ENCODE measurements at places on chromosomes 1 and 21.

GRCh38 chr1:228284521-228284920, 76.7 kb downstream of the OBSCN start:
- no peak for DNase-seq

- no peak for DNase-seq
Observed at GRCh38 chr21:37553078-37553481, 186.5 kb downstream of the DYRK1A start.

DNA sequence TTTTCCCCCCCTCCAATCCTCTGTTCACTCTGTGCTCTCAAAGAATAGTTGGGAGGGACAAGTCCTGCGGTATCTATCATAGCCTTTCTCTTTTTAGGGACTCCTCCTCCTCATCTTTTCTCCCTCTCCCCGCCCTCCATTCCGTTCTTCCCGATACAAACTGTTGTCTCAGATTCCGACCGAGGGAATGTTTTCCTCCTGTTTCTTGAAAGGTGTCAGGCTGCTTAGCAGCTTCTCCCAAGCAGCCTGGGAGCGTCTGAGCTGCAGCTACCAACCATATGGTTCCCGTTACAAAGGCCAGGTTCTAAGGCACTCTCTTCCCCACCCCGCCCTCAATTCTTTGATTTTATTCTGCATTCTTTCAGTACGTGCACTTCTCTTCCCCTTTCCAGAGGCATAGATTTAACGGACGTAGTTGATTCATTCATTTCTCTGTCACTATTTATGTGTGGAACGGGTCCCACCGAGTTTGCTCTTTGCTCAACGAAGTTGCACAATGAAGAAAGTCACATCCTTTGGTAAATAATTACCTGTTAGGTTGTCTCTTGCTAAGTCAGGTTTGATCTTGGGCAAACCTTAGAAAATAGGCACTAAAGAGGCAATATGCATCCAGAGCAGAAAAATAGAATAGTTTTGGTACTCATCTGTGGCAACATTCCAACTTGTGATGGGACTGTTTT, 2.8 kb downstream of the ADGRL2 start:
- DNase-seq: peak; percentile 4

DNA sequence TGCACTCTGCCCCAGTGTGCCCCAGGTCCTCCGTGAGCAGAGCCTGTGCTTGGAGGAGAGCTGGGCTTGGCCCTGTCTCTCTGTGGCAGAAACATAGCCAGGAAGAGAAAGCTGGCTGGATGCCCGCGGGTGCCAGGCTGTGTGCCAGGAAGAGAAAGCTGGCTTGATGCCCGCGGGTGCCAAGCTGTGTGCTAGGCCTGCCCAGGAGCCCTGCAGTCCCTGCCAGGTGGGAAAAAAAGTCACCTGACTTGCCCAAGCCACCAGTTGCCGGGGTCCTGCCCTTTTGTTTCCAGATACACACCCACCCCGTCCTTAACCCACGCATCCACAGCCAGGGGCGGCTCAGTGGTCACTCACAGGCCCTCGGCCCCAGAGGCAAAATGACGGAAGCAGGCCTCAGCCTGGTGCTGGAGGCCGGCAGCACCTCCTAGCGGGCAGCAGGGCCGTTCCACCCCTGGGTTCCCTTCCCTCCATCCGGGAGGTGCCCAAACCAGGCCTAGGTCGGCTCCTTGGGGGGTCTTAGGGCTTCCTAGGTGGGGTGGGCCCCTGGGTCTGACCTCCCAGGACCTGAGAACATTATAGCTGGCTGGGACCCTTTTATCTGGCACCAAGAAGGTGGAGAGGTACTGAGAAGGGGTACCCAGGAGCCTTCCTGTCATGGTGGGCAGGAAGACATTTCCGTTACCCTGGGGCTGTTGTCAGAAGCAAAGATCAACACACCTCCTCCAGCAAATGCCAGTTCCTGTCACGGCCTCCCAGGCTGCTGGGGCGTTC, 9.1 kb downstream of the ITGB2 start:
- DNase-seq: no peak

DNA sequence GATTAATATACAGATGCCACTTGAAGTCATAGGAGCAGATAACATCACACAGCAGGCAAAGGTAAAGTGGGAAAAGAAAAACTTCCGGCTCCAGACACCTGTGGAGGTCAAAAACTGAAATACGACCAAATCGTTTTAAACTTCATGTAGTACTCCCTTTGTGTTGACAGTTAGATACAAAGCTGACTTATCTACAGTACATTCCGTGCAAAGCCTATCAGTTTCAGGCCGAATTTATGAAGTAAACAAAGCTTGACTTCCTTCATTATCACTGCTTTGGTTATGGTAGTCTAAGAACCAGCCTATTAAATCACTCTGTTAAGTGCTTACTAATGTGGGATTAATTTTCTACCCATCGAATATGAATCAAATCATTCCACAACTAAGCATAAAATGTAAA, 156.3 kb downstream of the SMYD3 start:
- no peak for DNase-seq

DNA sequence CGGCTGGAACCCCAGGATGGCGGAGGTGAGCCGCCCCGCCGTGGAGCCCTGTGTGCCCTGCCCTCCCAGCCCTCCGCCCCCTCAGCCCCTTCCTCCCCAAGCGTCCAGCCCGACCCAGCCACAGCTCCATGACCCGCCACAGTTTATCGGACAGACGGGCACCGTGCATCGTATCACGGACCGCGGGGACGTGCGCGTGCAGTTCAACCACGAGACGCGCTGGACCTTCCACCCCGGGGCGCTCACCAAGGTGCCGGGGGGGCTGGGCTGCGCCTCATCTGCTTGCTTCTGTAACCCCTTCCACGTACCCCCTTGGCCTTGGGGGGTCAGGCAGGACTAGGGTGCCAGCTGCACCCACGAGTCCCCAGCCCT, 6.6 kb upstream of the MMP23B start:
- DNase-seq: no peak

DNA sequence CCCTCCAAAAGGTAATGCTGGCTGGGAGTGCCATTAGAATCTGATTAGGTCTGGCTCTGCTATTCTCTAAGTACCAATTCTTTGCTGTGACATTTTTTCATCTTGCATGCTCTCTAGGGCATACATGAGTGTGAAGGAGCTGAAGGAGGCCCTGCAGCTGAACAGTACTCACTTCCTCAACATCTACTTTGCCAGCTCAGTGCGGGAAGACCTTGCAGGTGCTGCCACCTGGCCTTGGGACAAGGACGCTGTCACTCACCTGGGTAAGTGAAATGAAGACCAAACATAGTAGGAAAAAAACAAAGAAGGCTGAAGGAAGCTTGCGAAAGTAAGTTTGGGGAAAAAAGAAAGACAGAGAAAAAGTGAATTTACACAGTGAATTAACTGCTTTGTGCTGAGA, 207.9 kb downstream of the PAPPA2 start:
- DNase-seq: no peak

DNA sequence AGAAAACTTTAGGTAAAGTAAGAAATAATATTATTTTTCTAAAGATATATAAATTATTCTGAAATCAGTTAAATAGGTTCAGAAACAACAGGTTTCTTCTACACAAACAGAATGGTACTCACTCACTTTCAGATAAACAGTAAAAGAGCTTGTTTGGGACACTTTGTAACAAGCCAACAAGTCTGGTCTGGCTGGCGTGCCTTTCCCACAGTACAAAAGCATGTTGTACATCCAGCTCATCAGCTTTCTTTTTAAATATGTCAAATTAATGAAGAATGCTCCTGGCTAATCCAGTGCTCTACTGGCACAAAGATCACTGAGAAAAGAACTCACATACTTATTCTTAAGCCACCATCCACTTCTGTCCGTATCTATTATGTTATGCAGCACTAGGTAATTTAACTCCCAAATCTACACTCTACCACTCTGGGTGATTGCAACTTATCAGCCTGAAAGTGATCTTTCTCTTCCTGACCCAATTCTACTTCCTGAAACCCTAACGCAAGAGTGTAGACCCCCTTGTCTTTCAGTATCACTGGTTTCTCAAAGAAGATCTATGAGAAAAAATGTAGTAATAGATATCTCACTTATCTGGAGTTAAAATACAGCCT, 32.6 kb downstream of the TRIT1 start:
- no peak for DNase-seq

DNA sequence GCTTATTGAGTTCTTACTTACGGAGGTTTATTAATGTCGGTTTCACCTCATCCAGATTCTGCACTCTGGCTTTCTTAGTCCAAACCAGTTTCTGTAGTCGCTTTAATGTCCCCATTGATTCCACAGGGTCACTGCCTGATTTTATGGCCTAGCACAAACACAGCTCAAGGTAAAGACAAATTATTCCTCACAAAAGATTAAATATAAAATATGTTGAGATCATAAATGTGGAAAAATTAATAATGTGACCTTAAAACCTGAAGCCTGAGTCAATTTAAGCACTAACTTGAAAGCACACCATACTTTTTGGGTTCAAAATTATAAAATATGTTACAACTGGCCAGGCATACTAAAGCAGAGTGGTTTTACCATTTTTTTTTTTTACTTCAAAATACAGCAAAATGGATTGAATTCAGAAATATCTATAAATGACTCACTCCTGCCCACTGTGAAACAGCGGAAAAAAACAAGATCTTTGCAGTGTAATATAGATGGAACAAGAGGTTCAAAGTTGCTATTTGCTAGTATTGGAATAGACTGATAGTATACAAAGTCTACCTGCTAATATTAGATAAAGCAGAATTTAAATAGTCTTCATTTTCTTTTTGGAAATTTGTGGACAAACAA, 37.6 kb upstream of the SAMSN1 start:
- DNase-seq: no peak

- no peak for DNase-seq
Observed at GRCh38 chr1:197905699-197906351, 3.4 kb downstream of the C1orf53 start.

GRCh38 chr1:153293851-153294250, 18.9 kb downstream of the PGLYRP3 start:
- DNase-seq: no peak

GRCh38 chr1:89719502-89720306, 86.8 kb downstream of the LRRC8C start:
- DNase-seq: no peak

- peak; percentile 93 for DNase-seq
Observed at GRCh38 chr1:15326691-15327588, 79.9 kb downstream of the FHAD1 start.

- no peak for DNase-seq
Observed at GRCh38 chr1:150187560-150187931, 37.8 kb downstream of the PLEKHO1 start.

GRCh38 chr21:44849616-44850130, 23.8 kb downstream of the PTTG1IP start:
- no peak for DNase-seq

- no peak for DNase-seq
Observed at GRCh38 chr1:229897501-229897900, 169.5 kb upstream of the GALNT2 start.

DNA sequence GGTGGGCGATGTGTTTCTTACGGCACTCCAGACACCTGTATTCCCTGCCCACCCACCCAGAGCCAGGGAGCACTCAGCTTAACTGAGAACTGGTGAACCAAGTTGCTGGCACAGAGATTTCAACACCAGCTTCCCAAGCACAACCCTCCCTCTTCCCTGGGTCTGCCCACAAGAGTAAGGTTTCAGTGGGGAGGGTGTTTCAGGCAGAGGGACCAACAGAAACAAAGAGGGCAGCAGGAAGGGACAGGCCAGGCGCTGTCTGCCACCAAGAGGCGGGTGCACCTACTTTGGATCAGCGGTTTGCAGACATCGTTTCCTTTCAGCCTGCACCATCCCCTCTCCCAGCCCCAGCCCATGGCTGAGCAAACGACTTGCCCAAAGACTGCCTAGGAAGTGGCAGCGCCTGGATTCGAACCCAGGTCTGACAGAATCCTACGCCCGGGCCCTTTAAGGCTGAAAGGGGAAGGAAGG, 21.9 kb upstream of the ALDH4A1 start:
- DNase-seq: no peak

DNA sequence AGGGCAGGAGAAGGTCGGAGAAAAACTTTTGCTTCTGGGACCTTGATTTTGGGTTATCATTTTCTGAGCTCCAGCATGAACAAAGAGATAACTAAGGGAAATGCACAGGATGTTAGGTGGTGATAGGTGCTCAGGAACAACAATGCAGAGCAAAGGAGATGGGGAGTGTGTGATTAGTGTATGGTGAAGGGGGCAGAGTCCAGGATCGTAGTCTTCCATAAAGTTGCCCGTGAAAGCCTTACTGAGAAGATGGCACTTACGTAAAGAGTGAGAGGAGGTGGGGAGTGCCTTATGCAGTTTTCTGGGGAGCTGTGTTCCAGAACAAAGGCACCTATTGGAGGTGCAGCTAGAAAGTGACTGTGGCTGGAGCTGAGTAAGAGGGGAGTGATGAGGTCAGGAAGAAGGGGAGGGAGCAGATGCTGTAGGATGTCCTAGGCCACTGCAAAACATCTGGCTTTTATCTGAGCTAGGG, 11.6 kb downstream of the KCNK1 start:
- DNase-seq: no peak

DNA sequence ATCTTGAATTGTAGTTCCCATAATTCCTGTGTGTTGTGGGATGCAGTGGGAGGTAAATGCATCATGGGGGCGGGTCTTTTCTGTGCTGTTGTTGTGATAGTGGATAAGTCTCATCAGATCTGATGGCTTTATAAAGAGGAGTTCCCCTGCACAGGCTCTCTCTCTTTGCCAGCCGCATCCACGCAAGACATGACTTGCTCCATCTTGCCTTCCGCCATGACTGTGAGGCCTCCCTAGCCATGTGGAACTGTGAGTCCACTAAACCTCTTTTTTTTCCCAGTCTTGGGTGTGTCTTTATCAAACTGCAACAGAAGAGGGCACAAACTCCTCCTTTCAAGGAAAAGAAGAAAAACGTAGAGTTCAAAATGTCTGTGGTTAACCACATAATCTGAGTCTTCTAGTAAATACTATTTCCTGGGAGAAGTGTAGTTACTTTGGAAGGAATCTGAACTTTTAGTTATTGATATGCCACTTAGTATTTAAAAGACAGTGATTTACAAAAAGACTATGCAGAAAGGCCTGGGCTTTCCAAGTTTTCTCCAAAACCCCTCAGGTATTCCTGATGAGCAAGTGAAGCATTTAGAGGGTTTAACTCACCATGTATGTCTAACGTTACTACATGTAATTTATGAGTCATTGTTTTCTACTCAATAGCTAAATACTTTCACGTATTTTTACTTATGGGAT, 10.0 kb downstream of the ADAMTS1 start:
- DNase-seq: no peak

- DNase-seq: no peak
Observed at GRCh38 chr1:45282351-45282750, 44.3 kb upstream of the HPDL start.

GRCh38 chr1:151243683-151244216, 10.8 kb upstream of the PSMD4 start:
- no peak for DNase-seq

DNA sequence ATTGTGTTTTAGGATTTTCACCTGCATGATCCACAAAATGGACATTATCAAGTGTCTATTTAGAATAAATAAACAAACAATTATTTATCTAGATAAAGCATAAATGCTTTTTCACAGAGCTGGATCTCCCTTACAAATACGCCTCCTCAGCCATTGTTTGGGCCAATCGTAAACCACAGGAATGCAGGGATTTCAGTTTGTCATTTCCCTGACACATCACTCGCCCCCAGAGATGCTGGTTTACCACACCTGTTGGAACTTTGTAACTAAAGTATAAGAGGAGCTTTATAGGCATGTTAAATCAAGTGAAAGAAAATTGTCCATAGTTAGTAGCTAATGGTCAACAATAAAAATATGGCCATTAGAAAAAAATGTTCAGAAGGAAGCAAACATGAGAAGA, 40.3 kb downstream of the GPR88 start:
- DNase-seq: no peak

Data from GM04504 (cell line).